Dermis microvascular lymphatic vessel endothelial cell (primary cell): ENCODE measurements at places on chromosomes 6 and 20. TPM values are rescaled to one million over a fixed set of nuclear protein-coding genes. Genes with fewer than 3 reads are reported as not detected.

The STX16 gene
- total RNA-seq, result 19.1 and 27.2 TPM in 2 replicates

The TNXB gene
- 0.90 and 1.8 TPM in 2 replicates for total RNA-seq

The MYLK2 gene
- total RNA-seq, result 14.5 and 42.1 TPM in 2 replicates

The SEL1L2 gene
- total RNA-seq, result not detected in 2 replicates

The ALDH8A1 gene
- total RNA-seq, result 0.13 and 0.25 TPM in 2 replicates

The FAM162B gene
- total RNA-seq, result 6.2 and 11.1 TPM in 2 replicates

The FILIP1 gene
- 1.7 and 3.8 TPM in 2 replicates for total RNA-seq

The MAP3K5 gene
- 2.3 and 3.0 TPM in 2 replicates for total RNA-seq

The PAX1 gene
- not detected in 2 replicates for total RNA-seq

The HCRTR2 gene
- total RNA-seq, result not detected in 2 replicates

The PACRG gene
- under 0.01 TPM in 2 replicates for total RNA-seq

The ADTRP gene
- total RNA-seq, result 0.38 and 0.90 TPM in 2 replicates

The HLA-DMB gene
- total RNA-seq, result 0.25 and 0.51 TPM in 2 replicates

The ZFP57 gene
- 0.51 and 0.63 TPM in 2 replicates for total RNA-seq

The CRISP2 gene
- total RNA-seq, result not detected in 2 replicates

The BNIP5 gene
- total RNA-seq, result not detected in 2 replicates

The NCOA5 gene
- 9.0 and 10.4 TPM in 2 replicates for total RNA-seq

The SLC32A1 gene
- not detected in 2 replicates for total RNA-seq

The CPXM1 gene
- 0.13 and 0.63 TPM in 2 replicates for total RNA-seq

The GNAS-AS1 gene
- total RNA-seq, result under 0.01 TPM in 2 replicates

The TPD52L1 gene
- total RNA-seq, result 0.90 and 7.7 TPM in 2 replicates

The BPIFA1 gene
- not detected in 2 replicates for total RNA-seq

The ADGB gene
- not detected in 2 replicates for total RNA-seq

The MAPK14 gene
- total RNA-seq, result 34.5 and 41.2 TPM in 2 replicates

The SRMS gene
- not detected in 2 replicates for total RNA-seq

The PTP4A1 gene
- 23.1 and 31.7 TPM in 2 replicates for total RNA-seq

The ADA gene
- total RNA-seq, result 22.9 and 29.8 TPM in 2 replicates

The OR2H2 gene
- not detected in 2 replicates for total RNA-seq

The SMIM29 gene
- total RNA-seq, result 18.0 and 19.8 TPM in 2 replicates

The GRM1 gene
- total RNA-seq, result 0.13 TPM in 2 replicates

The DSP gene
- total RNA-seq, result 42.4 and 88.0 TPM in 2 replicates

The SEMG1 gene
- total RNA-seq, result not detected in 2 replicates

The TNFAIP3 gene
- total RNA-seq, result 2.8 and 4.9 TPM in 2 replicates

The TRPC4AP gene
- 68.9 and 99.4 TPM in 2 replicates for total RNA-seq

The MICB gene
- total RNA-seq, result 6.8 and 8.3 TPM in 2 replicates

The RIMS4 gene
- total RNA-seq, result not detected in 2 replicates

The FAM83B gene
- total RNA-seq, result not detected in 2 replicates

The SGK1 gene
- 153 and 293 TPM in 2 replicates for total RNA-seq

The PPIL6 gene
- 0.39 and 0.76 TPM in 2 replicates for total RNA-seq

The GABBR1 gene
- 1.9 and 2.9 TPM in 2 replicates for total RNA-seq

The TGM3 gene
- total RNA-seq, result not detected in 2 replicates

The GJA10 gene
- not detected in 2 replicates for total RNA-seq

The RNF144B gene
- total RNA-seq, result 12.0 and 13.9 TPM in 2 replicates

The CAGE1 gene
- total RNA-seq, result under 0.01 and 0.13 TPM in 2 replicates

The TAF4 gene
- total RNA-seq, result 2.3 and 3.7 TPM in 2 replicates

The FNDC11 gene
- total RNA-seq, result 1.1 and 1.3 TPM in 2 replicates

The MYH7B gene
- under 0.01 TPM in 1 of 2 replicates, not detected in the other for total RNA-seq

The CMTR1 gene
- total RNA-seq, result 27.5 and 30.2 TPM in 2 replicates

The MUC22 gene
- total RNA-seq, result not detected in 2 replicates

The FNDC1 gene
- total RNA-seq, result not detected in 2 replicates

The TRIM40 gene
- not detected in 2 replicates for total RNA-seq

The PROKR2 gene
- total RNA-seq, result not detected in 2 replicates

The AIF1 gene
- total RNA-seq, result 0.13 TPM in 2 replicates

The GPR6 gene
- total RNA-seq, result not detected in 2 replicates
